ENCODE measurements at places on chromosomes 13 and 19.

- no peak for DNase-seq
Measured at GRCh38 chr19:56314018-56314380, 640 bp downstream of the ZSCAN5A start.

- no peak for DNase-seq
Measured at GRCh38 chr19:34667349-34668076, 9.4 kb downstream of the SCGB2B2 start.

- no peak for DNase-seq
Measured at GRCh38 chr19:32928806-32929205, 43.0 kb downstream of the CEP89 start.

- peak; percentile 84 for DNase-seq
Measured at GRCh38 chr19:44141191-44142058, at the start of gene ZNF234. TSS of gene ZNF234 (plus strand) at chr19:44141554. CDS start at chr19:44144633, 3,079 bp downstream.

GRCh38 chr19:16942583-16942982 lies 53.8 kb downstream of the F2RL3 start:
- no peak for DNase-seq

GRCh38 chr13:102401265-102401664 lies 583 bp downstream of the FGF14 start:
- no peak for DNase-seq

DNA sequence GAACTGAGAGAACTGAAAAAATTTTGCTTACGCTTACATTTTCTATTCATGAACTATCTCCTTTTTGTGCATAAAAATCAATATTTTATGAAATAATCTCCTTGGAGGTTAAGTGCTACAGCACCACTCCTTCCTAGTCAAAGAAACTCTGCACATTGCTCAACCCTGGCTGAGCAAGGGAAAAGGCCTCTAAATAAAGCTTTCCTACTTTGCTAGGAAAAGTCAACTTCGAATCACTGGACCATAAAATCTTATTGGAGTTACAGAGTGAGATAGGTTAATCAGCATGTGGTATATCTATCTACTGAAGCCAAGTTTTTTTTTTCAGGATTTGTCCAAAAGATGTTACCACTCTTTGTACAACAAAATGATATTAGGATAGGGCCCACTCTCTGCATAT lies 57.5 kb upstream of the HMGB1 start:
- no peak for DNase-seq

- no peak for DNase-seq
Measured at GRCh38 chr19:45346449-45346848, 5.9 kb downstream of the KLC3 start.

DNA sequence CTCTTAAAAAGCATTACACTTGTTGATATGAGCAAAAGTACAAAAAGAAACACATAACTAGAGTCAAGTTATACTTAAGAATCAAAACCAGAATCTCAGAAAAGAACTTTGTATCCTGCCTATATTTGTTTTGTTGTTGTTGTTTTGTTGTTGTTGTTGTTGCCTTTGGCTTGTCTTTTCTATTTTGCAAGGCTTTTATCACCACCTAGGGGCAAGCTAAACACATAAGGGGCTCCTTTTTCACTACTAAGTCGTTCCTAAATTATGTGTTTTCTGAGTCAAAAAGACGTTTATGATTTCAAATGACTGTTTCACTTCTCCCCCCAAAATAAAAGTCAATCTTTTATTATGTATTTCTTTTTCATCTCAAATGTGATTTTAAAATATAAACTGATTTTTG lies 250.2 kb downstream of the RBM26 start:
- DNase-seq = no peak

DNA sequence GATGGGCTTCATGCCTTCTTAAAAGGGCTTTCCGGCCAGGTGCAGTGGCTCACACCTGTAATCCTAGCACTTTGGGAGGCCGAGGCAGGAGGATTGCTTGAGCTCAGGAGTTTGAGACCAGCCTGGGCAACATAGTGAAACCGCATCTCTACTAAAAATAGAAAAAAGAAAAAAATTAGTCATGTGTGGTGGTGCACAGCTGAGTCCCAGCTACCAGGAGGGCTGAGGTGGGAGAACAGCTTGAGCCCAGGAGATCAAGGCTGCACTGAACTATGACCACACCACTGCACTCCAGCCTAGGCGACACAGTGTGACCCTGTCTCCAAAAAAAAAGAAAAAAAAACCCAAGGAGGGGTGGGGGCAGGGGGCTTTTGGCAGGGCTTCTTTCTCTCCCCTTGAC lies 7.2 kb downstream of the CARS2 start:
- no peak for DNase-seq

DNA sequence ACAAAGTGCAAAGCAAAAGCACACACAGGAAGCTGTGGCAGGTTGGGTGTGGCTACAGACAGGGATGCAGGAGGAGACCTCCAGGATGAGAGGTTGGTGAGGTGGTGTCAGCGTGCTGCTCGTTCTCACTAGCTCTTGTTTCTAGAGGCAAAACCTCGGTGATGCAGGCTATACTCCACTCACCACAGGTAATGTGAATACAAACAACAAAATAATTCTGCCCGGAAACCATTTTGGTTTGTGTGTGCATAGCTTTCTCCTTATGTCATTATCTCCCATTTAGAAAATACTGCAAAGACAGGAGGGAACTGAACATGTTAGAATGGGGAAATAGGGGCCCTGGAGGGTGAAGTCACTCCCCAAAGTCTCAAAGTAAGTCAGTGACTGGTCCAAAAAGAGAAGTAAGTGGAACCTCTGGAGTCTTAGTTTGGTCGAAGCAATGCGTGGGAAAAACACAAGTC lies 9.4 kb downstream of the LCP1 start:
- peak; percentile 81 for DNase-seq

DNA sequence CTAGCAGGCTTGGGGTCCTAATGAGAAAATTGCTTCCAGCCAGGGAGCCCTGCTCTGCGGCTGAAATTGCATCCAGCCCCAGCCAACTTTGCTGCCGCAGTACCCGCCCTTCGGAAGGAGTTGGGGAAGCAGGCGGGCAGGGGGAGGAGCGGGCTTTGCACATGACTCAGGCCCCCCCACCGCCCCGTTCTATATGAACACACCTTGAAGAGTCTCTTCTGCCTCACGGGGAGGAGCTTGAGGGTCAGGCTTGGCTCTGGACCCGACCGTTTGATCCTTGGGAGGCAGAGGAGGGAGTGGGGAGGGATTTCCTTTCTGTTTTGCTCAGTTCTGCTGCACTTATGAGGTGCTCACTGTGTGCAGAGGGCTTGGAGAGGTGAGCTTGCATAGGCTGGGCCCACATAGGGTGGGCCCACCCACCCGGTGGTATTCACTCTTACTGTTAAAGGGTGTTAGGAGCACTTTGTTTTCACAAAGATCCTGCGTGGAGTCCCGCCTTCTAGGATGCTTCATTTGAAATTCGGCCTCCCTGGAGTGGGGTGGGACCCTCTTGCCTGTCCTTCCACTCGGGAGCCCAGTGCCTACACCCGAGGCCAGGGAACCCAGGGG lies 46.5 kb downstream of the LYL1 start:
- no peak for DNase-seq

- no peak for DNase-seq
Measured at GRCh38 chr19:18384775-18385174, 1.2 kb upstream of the GDF15 start.

DNA sequence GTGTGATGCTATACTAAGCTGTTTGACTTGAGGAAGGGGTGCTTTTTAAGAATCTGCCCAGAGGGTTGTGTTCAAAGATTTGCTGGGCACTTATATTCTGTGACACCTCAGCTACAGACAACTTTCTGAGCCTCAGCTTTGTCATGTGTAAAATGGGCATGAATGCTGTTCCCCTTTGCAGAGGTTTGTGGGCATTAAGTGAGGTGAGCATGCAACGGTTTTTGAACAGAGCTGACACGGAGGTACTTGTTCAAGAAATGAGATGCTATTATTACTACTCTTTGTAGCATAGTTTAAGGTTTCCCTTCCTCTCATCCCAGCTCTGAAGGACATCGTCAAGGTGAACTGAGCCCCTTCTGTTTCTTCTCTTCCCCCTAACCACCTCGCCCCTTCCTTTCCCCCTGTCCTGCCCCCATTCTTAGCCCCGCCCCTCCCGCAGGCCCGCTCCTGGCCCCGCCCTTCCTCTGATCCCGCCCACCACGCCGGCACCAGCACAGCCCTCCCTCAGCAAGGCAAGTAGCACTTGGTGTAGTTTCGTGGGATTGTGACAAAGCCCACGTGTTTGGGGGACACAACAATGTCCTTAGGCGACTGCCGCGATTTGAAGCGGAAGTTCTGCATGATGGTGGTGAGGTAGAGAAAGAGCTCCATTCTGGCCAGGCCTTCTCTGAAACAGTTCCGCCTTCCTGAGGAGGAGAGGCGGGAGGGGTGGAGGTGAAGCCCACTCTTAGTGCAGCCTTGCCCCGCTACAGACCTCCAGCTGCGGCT lies 26.1 kb upstream of the CYP2A7 start:
- peak; percentile 10 for DNase-seq

DNA sequence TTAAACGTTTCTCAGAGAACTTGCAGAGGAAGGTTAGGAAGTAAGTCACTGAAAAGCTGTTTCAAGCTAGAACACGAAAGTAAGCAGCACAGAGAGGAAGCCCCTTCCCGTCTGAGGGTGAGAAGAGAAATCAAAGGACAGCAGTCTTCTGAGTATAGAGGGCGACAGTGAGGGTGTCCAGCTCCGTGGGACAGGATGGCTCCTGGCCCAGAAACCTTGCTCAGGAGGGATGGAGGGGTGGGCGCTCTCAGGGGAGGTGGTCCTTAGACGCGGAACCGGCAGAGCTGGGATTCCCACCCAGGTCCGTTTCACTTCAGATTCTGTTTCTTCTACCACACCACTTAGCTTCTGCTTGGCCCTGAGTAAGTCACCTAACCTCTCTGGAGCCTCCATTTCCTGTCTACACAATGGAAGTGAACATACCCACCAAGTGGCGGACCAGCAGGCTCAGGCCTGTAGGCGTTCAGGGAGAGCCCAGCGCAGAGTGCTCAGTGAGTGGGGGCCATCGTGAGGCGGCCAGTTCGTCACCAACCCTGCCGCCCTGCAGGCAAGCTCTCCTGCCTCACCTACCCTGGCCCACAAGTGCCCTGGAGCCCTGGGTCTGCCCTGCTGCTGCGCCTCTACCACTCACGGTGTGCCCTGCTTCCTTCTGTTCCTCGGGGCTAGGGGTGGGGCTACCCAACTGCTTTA lies 5.5 kb upstream of the RSPH6A start:
- DNase-seq = no peak

GRCh38 chr13:25242956-25243355 lies 44.3 kb downstream of the MTMR6 start:
- DNase-seq = no peak

DNA sequence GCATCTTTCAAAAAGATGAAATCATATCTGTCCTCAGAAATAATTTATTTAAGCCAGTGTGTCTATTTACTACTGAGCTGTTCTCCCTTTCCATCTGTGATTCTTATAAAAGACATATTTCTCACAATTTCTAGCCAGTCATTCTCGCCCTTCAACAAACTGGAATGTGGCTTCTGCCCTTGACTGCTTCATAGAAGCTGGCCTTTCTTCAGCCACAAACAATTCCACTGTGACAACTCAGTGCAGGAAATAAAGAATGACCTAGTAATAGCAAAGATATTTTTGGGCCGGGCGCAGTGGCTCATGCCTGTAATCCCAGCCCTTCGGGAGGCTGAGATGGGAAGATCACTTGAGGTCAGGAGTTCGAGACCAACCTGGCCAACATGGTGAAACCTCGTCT lies 655.5 kb downstream of the PCDH9 start:
- no peak for DNase-seq

DNA sequence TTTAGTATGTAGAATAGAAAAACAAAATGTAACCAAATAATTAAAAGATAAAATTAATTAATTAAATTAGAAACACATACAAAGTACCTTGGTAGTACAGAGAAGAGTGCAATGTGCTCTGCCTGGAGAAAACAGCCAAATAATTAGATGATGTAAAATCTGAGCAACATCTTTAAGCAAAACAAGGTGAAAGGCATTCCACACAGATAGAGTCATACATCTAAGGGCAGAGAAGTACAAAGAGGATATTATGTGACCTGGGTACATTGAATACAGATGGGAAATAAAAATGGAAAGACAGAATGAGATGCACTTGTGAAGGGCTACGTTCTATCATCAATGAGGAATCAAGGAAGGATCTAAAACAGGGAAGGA lies 25.2 kb upstream of the FNDC3A start:
- no peak for DNase-seq

DNA sequence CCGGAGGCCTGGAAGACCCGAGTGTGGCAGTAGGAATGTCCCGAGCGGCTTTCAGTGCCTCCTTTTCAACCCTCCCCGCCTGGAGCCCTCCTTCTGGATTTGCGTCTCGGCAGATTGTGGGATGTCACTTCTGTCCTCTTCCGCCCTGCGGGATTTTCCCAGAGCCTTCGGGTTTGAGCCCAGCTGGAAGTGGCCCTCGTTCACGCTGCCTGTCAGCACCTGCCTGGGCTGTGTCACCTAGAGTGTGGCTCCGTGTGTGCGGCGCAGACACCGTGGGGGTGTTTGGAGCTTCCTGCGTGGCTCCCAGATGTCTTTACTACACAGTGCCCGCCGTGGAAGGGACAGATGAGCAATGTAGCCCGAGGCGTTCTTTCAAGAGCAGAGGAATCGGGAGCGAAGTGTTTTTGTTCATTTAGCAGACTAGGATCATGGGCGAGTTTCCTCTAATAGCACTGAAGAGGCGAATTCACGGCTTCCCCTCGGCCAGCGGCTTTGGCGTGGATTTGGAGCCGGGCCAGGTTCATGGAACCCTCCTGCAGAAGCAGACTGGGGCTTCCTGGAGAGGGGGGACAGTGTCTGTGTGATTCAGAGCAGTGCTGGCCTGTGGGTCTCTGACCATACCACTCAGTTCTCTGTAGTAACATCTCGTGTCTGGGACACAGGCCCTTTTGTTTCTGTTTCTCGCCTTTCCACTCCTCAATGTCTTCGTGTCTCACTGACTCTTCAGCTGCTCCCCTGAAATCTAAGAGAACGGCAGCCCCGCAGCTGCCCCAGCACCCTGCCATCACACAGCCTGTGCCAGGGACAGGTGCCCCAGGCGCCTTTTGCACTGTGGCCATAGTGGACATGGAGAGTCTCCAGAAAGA lies 68.0 kb downstream of the KDM4B start:
- DNase-seq = no peak

- DNase-seq = no peak
Measured at GRCh38 chr19:55391191-55391670, 5.5 kb downstream of the RPL28 start.

GRCh38 chr19:7968796-7969554 lies 25.5 kb upstream of the TIMM44 start:
- no peak for DNase-seq

GRCh38 chr19:38617283-38617763 lies 430 bp downstream of the MAP4K1 start:
- no peak for DNase-seq

- DNase-seq = no peak
Measured at GRCh38 chr13:20393273-20394168, 132.1 kb downstream of the CRYL1 start.

DNA sequence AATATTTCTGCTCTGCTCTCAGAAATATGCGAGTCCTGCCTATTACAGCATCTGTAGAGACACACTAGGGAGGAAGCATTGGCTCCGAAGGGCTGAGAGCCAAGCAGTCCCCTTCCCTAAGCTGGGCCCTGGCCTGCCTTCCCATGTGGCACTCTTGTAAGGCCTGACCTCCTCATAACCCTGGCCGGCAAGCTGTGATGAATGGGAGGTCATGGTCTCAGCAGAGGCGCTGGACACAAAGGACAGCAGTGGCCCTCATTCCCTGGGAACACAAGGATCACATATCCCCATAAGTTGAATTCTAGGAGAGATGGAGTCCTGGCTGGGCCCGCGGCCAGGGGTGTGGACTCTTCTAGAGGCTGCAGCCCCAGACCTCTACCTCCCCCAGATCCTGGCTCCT lies 483.3 kb downstream of the ZNF536 start:
- no peak for DNase-seq

GRCh38 chr13:111540486-111540885 lies 220.0 kb downstream of the TEX29 start:
- DNase-seq = no peak

- no peak for DNase-seq
Measured at GRCh38 chr13:43786472-43786765, 353 bp downstream of the ENOX1 start.
